ENCODE measurements at places on chromosomes 7 and 10.

- no peak for DNase-seq
Measured at GRCh38 chr7:20963556-20964280, 177.0 kb upstream of the SP8 start.

- no peak for DNase-seq
Measured at GRCh38 chr7:70696201-70696754, 435.7 kb upstream of the GALNT17 start.

GRCh38 chr10:30893208-30893607 lies 138.5 kb downstream of the ZNF438 start:
- no peak for DNase-seq

GRCh38 chr10:70866424-70866823 lies 21.9 kb downstream of the PCBD1 start:
- no peak for DNase-seq

DNA sequence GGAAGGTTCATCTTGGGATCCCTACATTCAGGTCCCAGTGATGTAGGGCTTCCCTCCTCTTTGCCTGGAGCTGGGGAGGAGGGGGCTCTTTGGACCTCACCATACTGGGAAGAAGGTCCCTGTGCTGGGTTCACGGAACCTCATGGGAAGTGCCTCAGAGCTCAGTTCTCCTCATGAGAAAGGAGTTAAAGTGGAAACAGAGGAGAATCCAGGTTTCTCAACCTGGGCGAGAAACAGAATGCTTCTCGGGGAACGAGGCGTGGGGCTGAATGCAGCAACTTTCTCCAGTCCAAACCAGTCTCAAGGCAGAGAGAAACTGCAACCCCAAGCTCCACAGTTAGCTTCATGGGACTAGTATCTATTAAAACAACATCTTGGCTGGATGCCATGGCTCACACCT lies 382.7 kb upstream of the FOXK1 start:
- no peak for DNase-seq

DNA sequence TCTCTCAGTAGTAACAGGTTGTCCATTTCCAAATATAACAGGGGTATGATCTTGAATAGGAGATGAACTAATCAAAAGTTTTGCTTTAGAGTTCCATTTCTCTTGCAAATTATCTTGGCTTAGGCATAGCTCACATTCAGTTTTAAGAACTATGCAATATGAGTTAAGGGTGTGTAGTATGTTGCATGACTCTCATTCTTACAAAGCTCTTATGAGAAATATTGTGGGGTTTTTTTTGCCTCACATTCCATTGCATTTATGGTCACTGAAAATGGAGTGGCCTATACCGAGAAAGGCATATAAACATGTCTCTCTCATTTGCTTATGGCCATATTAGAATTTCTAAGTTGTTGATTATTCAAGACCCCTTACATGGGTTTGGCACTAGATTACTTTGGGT lies 48.5 kb upstream of the LAMB1 start:
- DNase-seq = no peak

GRCh38 chr7:88040694-88041093 lies 106.6 kb downstream of the ADAM22 start:
- no peak for DNase-seq

- DNase-seq = no peak
Measured at GRCh38 chr10:12473491-12473890, 124.1 kb downstream of the CAMK1D start.

GRCh38 chr10:31352436-31353226 lies 33.6 kb downstream of the ZEB1 start:
- DNase-seq = no peak

- DNase-seq = no peak
Measured at GRCh38 chr7:103093429-103093828, 18.5 kb downstream of the ARMC10 start.

DNA sequence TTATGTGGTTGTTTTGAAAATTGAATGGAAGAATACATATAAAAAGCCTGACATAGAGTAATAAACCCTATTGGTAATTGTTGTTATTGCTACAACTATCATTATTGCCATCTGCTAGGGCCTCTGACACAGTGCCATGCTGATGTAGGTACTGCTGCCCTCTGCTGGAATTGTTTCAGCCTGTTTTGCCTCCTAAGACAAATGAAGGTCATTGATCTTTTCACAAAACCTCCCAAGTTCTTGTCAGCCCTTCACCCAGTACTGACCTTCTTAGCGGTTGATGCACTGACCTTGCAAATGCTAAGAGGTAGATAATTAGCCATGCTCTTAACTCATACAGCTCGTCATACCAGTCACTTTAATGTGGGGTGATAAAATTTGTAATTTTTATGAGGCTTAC lies 975.2 kb downstream of the SORCS1 start:
- no peak for DNase-seq

DNA sequence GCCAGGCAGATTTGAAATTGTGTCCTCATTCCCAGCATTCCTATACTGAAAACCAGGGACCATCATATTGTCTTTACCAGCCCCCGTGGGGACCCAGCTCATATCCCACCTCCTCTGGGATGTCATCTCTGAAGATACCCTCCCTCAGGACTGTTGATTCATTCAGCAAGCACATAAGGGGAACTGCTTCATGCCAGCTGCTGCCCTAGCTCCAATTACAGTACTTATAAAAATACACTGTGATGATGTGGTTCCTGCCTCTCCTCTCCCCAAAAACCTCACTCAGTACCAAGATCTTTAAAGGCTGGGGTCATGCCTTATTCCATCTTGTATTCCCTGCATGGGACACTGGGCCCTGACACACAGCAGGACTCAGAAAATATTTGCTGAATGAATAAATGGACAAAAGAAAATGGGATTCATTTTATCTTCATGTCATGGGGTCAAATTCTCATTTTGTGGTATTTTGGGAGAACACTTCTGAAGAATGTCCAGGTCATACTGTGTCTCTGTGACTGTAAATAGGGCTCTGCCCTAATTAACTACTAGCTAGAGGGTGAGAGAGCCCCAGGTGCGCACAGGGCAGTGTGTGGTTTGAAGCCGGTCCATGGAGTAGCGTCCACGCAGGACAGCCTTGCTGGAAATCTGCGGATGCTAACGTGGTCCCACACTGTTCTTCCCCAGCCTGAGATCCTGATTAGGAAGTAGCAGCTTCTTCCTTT lies 29.0 kb upstream of the DAGLB start:
- DNase-seq = no peak

GRCh38 chr10:3217853-3218252 lies 45.3 kb upstream of the PITRM1 start:
- DNase-seq = no peak

DNA sequence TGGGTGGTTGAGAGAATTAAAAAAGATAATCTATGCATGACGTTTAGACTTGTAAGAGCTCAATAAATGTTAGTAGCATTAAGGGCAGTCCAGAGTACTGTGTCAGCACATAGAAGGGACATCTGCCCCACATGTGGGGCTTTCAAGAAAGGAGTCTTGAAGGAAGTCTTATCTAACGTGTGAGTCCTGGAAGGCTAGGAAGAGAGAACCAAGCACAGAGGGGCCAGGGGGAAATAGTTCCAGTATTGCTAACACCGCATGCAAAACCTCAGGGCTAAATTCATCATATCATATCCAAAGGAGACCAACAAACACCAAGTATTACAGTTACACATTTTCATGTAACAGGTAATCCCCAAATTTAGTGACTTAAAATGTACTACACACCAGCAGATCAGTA lies 122.7 kb downstream of the AOAH start:
- DNase-seq = no peak

DNA sequence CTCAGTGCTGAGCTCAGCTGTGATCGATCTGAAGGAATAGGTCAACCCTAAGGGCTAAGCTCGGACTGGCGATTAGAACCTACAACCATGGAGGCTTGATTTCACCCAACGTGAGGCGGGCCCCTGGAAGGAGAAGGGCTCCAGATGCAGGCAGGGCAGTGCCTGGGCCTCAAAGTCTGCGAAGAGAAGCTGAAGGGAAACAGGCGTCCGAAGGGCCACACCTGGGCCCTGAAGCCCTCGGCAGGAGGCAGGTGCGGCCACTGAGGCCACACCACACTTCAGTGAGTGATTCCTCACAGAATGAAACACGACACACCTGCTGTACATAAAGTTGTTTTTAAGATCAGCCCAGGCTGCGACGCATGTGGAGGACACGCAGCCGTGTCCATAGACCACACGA lies 198.7 kb downstream of the PTPRN2 start:
- no peak for DNase-seq

DNA sequence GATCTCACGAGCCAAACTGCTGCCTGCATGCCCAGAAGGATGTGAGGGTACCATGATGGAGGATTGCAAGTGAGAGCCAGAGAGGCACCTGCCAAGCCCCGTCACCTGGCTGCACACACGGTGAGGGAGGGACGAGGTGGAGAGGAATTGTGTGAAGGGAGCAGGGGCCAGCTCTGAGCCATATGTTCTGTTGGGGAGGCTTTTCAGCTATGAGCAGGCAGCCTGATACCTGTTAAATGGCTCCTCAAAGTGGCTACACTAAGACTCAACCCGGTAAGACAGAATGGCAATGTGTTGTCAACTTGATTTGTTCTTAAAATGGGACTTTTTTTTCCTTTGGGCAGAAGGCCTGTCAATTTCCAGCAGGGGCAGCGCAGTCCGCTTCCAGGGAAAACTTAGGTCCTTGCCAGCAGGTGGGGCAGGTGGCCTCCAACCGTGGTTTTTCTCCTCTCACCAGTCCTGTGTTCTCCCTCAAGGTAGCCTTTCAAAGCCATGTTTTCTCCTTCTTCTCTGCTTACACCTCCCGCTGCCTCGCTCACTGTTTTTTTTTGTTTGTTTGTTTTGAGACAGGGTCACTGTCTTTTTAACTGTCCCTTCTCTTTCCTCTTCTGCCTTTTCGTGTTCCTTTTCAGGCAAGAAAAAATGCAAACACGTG lies 57.7 kb upstream of the ZNRF2 start:
- no peak for DNase-seq

DNA sequence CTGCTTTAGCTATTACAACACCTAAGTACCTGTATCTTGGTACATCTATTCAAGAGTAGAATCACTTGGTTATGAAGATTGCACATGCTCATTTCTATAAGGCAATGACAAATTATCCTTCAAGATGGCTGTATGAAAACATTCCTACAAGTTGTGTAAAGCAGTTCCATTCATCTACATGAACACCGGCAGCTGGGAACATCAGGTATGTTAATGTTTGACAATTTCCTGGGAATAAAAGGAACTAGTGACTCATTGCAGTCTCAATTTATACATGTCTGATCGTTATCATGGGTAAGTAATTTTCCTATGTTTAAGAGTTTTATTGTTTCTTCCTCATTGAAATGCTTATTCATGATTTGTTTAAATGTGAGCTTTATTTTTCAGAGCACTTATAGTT lies 203.2 kb upstream of the SEMA3E start:
- no peak for DNase-seq

GRCh38 chr7:36986948-36987724 lies 262.8 kb upstream of the AOAH start:
- DNase-seq = peak; percentile 17

DNA sequence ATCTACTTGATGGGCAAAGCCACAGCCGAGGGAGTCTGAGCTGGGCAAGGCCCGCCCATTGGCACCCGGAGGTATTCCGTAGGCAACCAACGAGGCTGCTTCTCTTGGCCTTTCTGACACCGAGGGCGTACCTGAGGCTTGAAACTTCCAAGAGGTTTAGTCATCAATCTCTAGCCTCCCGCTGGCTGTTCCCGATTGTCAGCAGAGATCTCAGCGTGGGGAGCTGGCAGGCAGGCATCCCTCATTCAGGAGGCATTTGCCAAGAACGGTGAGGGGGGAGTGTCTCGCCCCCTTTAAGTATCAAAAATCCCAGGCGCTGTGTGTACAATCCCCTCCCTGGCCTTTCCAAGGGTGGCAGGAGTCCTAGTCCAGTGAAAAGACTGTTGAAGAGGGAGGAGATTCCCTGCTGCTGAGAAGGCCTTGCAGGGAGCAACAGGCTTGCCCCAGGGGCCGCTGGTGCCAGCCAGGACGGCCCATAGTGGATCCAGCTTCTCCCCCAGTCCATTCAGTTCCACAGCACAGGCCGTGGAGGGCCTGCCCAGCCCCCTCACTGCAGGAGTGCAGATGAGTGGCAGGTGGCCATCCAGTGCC lies 39.7 kb downstream of the OAT start:
- no peak for DNase-seq

DNA sequence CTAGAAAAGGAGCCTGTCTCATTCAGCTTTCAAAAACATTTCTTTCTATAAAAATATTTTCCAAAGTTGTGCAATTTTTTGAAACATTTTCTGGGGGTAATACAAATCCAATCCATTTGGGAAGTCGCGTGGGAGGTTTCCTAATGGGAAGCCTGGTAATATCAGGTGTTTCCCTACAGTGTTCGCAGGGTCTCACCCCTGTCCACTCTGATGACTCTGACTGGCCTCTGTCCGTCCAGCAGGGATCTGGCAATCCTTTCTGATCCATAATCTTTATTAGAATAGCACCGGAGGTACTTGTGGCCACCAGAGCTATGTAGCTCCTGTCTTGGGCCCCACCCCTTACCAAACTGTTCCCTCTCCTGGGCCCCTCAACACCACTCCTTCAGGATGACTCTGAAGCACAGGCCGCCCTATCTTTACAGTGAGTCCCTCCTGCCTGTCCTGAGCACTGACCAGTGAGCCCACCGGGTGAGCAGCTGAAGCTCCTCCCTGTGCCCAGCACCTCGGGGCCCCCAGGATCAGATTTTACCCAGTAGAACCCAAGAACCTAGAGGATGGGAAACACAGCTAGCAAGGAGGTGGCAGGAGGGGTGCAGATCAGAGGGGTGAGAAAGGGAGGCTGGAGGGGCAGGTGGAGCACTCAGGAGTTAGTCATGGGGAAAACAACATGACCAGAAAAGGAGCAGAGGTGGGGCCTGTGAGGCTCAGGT lies 84.8 kb downstream of the PTPRE start:
- DNase-seq = no peak

DNA sequence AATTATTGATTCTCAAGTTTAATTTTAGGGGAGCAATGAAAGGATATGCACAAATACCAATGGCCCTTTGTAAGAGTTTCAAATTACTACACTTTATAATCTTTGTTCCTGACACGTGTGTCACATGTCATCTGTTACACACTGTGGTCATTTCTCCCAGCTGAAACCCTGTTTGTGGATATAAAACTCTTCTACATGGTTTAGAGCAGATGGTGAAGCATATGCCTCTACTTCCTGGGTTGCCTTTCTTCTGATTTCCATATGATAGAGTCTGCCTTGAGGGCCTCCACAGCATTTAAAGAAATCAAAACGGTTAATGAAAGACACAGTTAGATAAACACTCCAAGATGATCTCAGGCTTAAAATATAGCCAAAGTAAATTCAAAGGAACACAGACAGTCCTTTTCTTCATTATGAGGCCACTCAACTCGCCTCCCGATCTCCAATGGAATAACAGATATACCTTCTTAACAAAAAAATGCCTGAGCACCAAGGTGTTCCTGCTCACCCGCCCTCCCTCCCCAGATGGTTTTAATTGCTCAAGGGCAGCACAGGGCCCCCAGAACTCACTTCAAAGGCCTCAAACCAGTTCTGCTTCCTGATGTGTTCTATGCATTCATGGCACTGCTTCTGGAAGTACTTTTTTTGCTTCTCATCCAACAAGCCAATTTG lies 75.0 kb downstream of the CPVL start:
- no peak for DNase-seq

- no peak for DNase-seq
Measured at GRCh38 chr7:155263051-155263450, 34.6 kb upstream of the INSIG1 start.
